ENCODE measurements at places on chromosomes 1 and 21.
A peak's percentile ranks its signal among the peaks of the same experiment; 100 is the strongest.

DNA sequence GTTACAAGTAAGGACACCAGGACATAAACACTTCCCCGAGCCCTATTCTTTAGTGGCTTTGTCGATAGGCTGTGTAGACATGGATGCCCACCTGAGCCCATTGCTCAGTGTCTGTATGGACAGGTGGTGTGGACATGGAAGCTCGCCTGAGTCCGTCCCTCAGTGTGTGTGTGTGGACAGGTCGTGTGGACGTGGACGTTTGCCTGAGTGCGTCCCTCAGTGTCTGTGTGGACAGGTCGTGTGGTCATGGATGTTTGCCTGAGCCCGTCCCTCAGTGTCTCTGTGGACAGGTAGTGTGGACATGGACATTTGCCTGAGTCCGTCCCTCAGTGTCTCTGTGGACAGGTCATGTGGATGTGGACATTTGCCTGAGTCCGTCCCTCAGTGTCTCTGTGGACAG, 38.7 kb upstream of the COL6A2 start:
- peak overlapping the region; percentile 68 for H3K27ac ChIP-seq
- no peak overlapping the region for H3K4me3 ChIP-seq
- H3K27me3 ChIP-seq: no peaks in the 10 kb centered on the region
- H3K36me3 ChIP-seq: no peaks in the 10 kb centered on the region
- H3K4me1 ChIP-seq: no peaks in the 10 kb centered on the region
- no peak for DNase-seq

GRCh38 chr1:97186381-97186780, 464.8 kb downstream of the PTBP2 start:
- no peak for DNase-seq
- no peaks in the 10 kb centered on the region for H3K4me1 ChIP-seq
- H3K27ac ChIP-seq: no peak overlapping the region

GRCh38 chr1:167821969-167822685, 91.8 kb downstream of the ADCY10 start:
- H3K4me1 ChIP-seq: no peaks in the 10 kb centered on the region
- no peak overlapping the region for H3K4me3 ChIP-seq
- no peaks in the 10 kb centered on the region for H3K36me3 ChIP-seq
- no peak overlapping the region for H3K27ac ChIP-seq

DNA sequence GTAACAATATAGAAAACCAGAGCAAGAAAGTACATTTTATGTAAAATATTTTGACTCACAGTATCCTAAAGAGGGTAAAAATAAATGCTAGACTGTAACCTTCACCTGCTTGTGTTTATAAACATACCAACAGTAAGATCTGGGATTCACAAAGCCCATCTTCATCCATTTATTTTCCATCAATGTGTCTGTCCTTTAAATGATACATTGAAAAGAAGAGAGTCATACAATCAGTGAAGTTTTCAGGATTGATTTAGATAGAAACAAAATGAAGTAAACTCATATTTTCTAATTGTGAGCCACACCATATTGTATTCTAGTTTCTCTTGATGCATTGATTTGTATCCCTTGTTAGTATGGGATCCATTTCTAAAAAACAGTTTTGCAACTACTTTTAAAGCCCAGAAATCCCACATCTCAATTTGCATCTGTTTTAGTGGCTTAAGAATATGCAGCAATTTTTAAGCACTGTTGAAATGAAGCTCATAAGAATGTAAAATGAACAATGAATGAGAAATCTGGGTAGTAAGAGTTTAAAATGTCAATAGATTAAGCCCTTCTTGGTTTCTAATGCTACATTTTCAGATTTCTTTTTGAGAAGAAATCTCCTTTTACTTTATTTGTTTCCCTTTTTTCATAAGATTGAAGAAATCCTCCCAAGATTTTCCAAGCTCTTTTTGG, 548.1 kb upstream of the ADGRL2 start:
- no peak overlapping the region for H3K4me3 ChIP-seq
- H3K36me3 ChIP-seq: no peaks in the 10 kb centered on the region
- H3K27ac ChIP-seq: no peak overlapping the region
- no peaks in the 10 kb centered on the region for H3K4me1 ChIP-seq

DNA sequence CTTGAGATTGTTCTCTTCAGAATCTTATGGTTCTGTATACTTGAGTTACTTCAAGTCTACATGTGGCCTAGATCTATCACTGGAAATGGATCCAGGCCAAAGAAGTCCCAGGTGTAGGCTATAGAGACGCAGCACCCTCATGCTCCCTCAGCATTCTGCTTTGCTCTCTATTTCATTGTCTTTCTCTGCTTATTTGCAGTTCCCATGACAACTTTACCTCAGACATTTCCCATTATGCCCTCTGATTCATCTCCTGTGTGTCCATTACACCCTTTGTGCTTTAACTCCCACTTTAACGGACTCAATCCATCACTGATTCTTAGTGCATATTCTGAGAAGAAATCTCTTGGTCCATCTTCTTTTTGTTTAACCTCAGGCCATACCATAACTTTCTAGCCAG, 236.9 kb upstream of the NRIP1 start:
- no peaks in the 10 kb centered on the region for H3K27me3 ChIP-seq
- H3K36me3 ChIP-seq: no peaks in the 10 kb centered on the region
- no peak overlapping the region for H3K27ac ChIP-seq

DNA sequence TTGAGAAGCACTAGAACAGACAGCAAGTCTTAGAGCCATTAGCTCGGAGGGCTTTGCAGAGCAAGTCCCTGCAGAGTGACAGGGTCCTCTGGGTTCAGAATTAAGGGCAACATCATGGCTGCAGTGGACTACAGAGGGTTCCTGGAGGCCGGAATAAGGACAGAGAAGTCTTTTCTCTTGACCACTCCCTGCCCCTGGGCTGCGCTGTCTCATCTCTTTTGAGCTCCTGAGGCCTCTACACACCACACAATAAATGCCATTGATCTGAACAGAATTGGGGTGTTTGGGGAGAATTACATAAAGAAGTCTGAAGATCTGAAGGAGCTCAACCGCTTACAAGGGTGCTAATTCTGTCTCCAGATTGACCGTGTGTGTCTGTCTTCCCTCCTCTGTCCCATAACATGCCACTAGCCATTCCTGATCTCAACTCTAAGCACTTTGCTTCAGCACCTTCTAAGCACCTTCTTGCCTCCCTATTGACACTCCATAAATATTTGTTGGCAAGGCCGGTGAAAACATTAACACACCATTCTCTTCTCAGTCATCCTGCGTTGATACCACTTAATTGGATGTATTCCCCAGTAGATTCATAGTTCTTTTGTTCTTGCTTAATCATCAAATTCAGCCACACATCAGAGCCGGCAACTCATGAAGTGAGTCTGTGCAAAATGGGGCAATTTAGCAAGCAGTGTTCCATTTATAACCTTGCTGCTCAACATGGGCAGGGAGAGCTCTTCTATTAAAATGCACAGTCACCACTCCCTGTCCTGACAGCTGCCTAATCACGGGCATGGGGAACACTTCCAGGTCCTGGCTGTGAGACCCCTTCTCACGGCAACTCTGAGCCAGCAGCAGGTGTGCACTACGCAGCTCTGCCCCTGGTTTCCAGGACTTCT, 49.7 kb downstream of the NMNAT2 start:
- H3K27ac ChIP-seq: no peak overlapping the region
- H3K4me3 ChIP-seq: no peak overlapping the region
- no peaks in the 10 kb centered on the region for H3K36me3 ChIP-seq
- no peaks in the 10 kb centered on the region for H3K27me3 ChIP-seq

DNA sequence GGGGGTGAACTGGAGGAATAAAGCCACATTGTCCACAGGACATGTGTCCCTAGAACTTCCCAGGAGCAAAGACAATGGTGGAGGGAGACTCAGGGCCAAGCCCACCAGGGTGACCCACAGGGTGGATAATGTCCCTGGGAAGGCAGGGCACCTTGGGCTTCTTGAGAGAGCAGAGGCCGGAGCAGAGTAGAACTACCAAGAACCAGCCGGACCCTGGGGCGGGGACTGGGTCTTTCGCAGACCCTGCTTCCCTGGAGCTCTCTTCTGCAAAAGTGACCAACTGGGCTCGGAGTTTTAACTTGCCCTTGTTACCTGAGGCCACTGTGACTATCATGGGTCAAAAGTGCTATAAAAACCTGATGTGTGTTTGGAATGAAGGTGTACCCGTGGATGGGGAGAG, 875 bp upstream of the FAM3B start:
- H3K36me3 ChIP-seq: no peaks in the 10 kb centered on the region
- no peaks in the 10 kb centered on the region for H3K27me3 ChIP-seq
- DNase-seq: no peak

- H3K27me3 ChIP-seq: no peaks in the 10 kb centered on the region
- H3K27ac ChIP-seq: no peak overlapping the region
- no peaks in the 10 kb centered on the region for H3K4me1 ChIP-seq
- no peak for DNase-seq
- H3K36me3 ChIP-seq: no peaks in the 10 kb centered on the region
These were observed 75.0 kb upstream of the WNT4 start for GRCh38 chr1:22217811-22218460.

- H3K27ac ChIP-seq: no peak overlapping the region
- H3K4me3 ChIP-seq: no peak overlapping the region
- no peak for DNase-seq
- H3K36me3 ChIP-seq: no peaks in the 10 kb centered on the region
- no peaks in the 10 kb centered on the region for H3K4me1 ChIP-seq
These were observed 117.9 kb upstream of the DNAH14 start for GRCh38 chr1:224811564-224811963.

GRCh38 chr1:180266275-180267210, 36.5 kb downstream of the LHX4 start:
- H3K36me3 ChIP-seq: no peaks in the 10 kb centered on the region

- no peak overlapping the region for H3K4me3 ChIP-seq
- no peaks in the 10 kb centered on the region for H3K36me3 ChIP-seq
- H3K27ac ChIP-seq: no peak overlapping the region
- H3K27me3 ChIP-seq: no peaks in the 10 kb centered on the region
- DNase-seq: no peak
These were observed 63.7 kb upstream of the LPGAT1 start for GRCh38 chr1:211894312-211894711.

GRCh38 chr1:30995990-30996612, 69.4 kb downstream of the PUM1 start:
- no peaks in the 10 kb centered on the region for H3K36me3 ChIP-seq
- no peaks in the 10 kb centered on the region for H3K27me3 ChIP-seq
- no peak for DNase-seq
- no peaks in the 10 kb centered on the region for H3K4me1 ChIP-seq
- no peak overlapping the region for H3K27ac ChIP-seq

DNA sequence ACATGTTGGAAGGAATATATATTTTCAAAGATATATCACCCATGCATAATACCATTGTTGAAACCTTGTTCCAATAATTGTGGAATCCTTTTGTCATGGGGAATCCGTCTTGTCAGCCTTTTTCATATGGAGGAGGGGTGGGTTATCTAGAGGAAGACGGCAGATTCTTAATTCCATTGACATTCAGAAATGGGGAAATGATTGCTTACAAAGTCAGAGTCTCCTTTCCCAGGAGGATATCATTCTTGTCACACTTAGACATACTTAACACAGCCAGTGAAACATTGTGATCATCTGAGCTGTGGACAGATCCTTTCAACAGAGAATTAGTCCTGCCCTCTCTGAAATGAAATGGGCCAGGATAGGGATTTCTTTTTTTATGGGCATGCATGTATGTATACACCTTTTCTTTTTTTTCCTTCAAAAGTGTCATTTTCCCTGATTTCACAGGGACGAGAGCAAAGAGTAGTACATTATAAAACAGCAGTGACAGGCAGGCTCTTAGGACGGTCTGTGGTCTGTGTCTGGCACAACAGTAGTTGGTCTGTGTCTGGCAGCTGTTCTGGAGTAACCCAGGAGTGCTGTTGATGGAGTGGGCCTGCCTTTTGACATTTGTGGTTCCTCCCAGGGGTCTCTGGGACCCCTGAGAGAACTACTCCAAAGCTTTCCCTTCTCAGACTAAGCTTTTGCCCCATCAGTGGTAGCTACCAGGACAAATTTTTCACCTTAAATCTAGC, 50.1 kb downstream of the VPS13D start:
- H3K4me3 ChIP-seq: no peak overlapping the region
- H3K27ac ChIP-seq: no peak overlapping the region
- H3K27me3 ChIP-seq: no peaks in the 10 kb centered on the region

- H3K4me1 ChIP-seq: no peaks in the 10 kb centered on the region
- no peak for DNase-seq
- H3K36me3 ChIP-seq: no peaks in the 10 kb centered on the region
These were observed 72.1 kb downstream of the GPR52 start for GRCh38 chr1:174519844-174520243.

DNA sequence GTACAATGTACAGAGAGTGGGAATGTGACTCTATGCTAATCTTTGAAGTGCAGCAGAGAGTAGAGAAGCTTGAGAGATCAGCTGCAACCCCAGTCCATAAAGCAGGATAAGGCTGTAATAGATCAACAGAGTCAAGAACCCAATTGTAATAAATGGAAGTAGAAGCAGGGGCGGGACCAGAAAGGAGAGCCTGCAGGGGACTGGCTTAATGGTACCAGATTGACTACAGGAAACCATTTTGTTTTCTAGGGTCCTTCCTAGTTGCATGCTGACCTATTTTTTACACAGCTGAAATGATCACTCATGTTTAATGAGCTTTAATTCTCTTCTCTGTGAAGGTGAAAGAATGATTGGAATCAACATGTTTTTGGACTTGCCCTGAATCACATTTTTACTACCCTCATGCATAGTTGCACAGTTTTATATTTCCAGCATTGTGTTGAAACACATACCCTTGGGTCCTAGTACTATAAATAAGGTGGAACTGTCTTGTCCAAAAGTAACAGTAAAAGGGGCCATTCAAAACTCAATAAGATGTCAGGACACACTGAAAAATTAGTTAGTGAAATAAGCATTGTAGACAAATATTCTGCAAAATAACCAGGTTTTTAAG, 69.8 kb downstream of the GPR88 start:
- no peaks in the 10 kb centered on the region for H3K27me3 ChIP-seq
- DNase-seq: no peak
- H3K4me3 ChIP-seq: no peak overlapping the region
- H3K36me3 ChIP-seq: no peaks in the 10 kb centered on the region

GRCh38 chr21:43921571-43921978, 56.6 kb downstream of the AGPAT3 start:
- H3K36me3 ChIP-seq: no peaks in the 10 kb centered on the region
- no peak overlapping the region for H3K27ac ChIP-seq
- H3K4me3 ChIP-seq: no peak overlapping the region
- H3K4me1 ChIP-seq: peaks cover 7% of the 10 kb centered on the region
- no peak for DNase-seq

DNA sequence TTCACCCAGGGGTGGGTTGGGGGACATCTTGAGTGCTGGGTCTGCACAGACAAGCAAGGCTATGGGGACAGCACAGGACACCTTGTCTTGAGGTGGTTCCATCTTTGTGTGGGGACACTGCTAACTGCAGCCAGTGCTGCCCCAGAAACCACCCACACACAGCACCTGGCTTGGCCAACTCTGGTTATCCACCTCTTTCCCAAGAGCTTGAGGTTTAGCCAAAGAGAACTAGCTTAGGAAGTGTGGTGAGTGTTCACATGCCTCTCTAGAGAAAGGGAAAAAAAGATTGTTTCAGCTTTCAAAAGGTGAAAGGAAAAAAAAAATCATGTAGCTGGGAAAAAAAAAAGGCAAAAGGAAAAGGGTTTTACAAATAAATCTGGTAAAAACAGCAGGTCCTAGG, 32.4 kb downstream of the BCAR3 start:
- no peak for DNase-seq
- H3K4me3 ChIP-seq: no peak overlapping the region
- no peaks in the 10 kb centered on the region for H3K27me3 ChIP-seq
- H3K27ac ChIP-seq: no peak overlapping the region

- no peaks in the 10 kb centered on the region for H3K27me3 ChIP-seq
- H3K36me3 ChIP-seq: no peaks in the 10 kb centered on the region
These were observed 99.5 kb downstream of the UBE2U start for GRCh38 chr1:64302971-64303370.

GRCh38 chr1:241532162-241532531, at the start of gene KMO:
Gene KMO (plus strand): TSS chr1:241532378. CDS start chr1:241532445, 67 bp downstream.
- no peaks in the 10 kb centered on the region for H3K4me1 ChIP-seq
- no peaks in the 10 kb centered on the region for H3K36me3 ChIP-seq
- peak within 1 kb of the TSS; percentile 29 for H3K4me3 ChIP-seq
- DNase-seq: no peak

Data from prostate gland (tissue), 2 donors.